ENCODE measurements at places on chromosomes 1 and 21.

- DNase-seq, result no peak
Observed at GRCh38 chr1:84913555-84913892, 20.5 kb upstream of the LPAR3 start.

- DNase-seq, result no peak
Observed at GRCh38 chr1:24207709-24208108, 20.6 kb upstream of the IFNLR1 start.

- DNase-seq, result no peak
Observed at GRCh38 chr1:51908499-51908898, 30.0 kb upstream of the NRDC start.

DNA sequence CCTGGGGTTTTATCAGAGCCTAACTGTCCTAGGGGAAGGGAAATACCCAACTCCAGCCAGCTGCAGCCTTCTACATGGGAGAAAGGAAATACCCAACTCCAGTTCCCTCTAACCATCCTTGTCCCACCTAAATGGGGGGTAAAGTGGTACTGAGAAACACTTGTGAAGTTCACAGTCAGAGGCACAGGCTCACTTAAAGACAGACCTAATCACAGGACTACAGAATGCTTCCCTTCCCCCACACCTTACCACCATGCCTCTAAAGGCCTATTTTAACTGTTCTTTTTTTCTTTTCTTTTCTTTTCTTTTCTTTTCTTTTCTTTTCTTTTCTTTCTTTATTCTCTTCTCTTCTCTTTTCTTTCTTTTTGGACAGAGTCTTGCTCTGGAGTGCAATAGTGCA lies 324.6 kb downstream of the SPATA17 start:
- no peak for DNase-seq

DNA sequence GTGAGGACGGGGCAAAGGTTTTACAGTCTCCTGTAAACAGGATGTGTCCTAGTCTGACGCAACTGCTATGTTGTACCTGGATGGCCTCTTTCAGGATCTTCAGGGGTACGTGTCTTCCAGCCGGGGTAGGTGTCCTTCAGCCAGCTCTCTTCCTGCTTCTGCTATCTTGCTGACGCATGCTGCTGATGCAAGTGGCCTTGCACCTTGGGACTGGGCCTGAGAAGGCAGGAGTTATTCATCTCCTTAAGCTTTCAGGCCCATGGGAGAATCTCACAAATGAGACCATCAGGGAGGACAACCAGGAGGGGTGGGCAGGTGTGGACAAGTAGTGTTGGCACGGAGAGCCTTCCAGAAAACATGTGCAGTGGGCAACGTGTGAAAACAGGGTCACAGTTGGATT lies 7.9 kb upstream of the SPRR1B start:
- no peak for DNase-seq

DNA sequence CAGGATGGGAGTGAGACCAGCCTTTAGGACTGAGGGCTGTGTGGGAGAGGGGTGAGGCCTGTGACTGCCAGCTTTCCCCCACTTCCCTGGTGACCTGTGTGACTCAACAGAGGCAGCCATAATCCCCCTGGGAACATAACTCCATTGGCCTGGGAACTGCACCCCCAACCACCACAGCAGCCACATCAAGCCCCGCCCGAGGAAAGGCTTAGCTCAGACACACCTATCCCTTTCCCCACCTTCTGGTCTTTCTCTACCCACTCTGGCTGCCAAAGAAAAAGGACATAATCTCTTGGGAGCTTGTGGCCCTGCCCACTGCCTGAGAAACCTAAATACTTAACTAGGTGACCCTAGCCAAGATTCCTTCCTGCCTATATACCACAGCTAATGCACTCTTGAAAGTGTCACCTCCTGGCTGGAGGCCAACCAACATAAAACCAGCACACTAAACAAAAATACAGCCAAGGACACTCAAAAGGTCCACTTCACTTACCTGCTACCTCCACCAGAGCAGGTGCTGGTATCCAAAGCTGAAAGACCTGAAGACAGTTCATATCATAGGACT lies 406.6 kb upstream of the CAMK1G start:
- no peak for DNase-seq

DNA sequence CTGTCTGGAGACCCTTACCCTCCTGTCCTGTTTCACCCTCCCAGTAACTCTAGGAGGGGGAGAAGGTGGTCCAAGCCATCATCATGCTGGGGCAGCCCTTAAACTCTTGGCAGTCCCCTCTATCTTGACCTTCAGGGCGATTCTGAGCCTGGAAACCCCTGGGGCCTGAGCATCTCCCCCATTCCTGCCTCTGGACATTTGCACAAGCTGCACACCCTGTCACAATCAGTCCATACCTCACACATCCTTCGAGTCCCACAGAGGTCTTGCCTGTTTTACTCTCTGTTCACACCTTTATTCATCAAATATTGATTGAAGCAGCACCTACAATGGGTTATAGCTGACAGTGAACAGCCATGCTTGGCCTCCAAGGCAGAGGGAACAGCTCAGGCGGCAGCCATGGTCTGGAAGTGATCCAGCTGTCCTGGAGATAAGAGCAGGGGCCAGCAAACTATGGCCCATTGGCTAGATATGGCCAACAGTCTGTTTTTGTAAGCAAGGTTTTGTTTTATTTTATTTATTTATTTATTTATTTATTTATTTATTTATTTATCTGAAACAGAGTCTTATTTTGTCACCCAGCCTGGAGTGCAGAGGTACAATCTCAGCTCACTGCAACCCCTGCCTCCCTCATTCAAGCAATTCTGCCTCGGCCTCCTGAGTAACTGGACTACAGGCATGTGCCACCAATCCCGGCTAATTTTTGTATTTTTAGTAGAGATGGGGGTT lies 7.1 kb upstream of the FAM131C start:
- DNase-seq, result no peak

DNA sequence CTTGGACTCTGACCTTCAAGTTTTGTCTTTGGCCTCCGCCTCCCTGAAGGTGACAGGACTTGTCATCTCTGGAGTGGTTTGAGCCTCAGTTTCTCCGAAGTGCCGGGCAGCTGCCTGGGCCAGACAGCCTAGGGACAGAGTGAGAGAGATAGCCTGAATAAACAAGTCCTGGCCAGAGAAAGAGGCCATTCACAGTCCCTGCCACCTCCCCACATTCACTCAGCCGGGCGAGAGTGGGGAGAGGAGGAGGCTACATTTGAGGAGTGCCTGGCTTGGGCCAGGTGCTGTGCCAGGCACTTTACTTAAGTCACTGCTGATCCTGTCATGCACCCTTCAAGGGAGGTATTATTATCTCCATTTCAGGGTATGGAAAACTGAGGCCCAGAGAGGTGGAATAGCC lies 3.5 kb downstream of the EXTL1 start:
- DNase-seq, result no peak

- no peak for DNase-seq
Observed at GRCh38 chr1:53285969-53286760, 41.7 kb downstream of the LRP8 start.

GRCh38 chr1:225713281-225713680 lies 60.4 kb upstream of the ENAH start:
- no peak for DNase-seq

DNA sequence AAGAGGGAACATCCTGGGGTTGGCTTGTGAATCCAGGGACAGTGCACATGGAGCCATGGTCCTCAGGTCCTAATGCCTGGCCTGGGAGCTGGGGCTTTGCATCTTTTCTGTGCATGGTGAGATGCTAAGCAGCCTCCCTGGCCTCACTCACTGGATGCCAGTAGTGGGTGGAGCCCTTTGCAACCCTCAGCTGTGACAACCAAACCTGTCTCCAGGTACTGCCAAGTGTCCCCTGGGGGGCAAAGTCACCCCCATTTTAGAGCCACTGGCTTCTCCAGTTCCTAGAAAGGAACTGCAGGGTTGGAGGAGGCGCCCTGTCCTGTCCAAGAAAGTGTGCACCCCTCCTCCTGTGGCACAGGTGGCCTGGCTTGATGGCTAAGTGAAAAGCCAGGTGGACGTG lies 44.6 kb upstream of the GRIK3 start:
- DNase-seq, result no peak

- no peak for DNase-seq
Observed at GRCh38 chr1:223349241-223349640, 14.7 kb downstream of the SUSD4 start.

DNA sequence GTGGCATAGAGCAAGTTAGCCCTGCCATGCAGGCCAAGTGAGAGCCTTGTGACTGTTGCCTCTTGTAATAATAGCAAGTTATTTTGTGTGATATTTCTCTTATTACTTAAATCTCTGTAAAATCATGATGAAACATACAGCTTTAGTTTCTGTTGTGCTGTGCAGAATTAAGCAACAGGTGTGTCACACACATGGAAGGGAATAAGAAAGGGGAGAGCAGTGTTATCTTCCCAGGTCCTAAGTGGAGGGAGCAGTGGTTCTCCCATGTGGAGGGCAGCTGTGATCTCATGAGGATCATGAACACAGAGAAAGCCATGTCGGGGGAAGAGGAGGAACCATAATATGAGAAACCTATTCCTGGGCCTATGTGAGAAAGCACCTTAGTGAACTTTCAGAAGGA lies 25.2 kb upstream of the SCYL3 start:
- no peak for DNase-seq

GRCh38 chr21:29538115-29538514 lies 239.4 kb downstream of the BACH1 start:
- DNase-seq, result no peak

GRCh38 chr1:69534829-69535228 lies 32.9 kb upstream of the LRRC7 start:
- no peak for DNase-seq

GRCh38 chr1:201949491-201949890 lies 3.1 kb upstream of the LMOD1 start:
- DNase-seq, result no peak

- peak; percentile 32 for DNase-seq
Observed at GRCh38 chr1:15432324-15432723, 5.9 kb upstream of the CTRC start.

GRCh38 chr1:178768423-178768822 lies 43.4 kb downstream of the RALGPS2 start:
- peak; percentile 4 for DNase-seq

DNA sequence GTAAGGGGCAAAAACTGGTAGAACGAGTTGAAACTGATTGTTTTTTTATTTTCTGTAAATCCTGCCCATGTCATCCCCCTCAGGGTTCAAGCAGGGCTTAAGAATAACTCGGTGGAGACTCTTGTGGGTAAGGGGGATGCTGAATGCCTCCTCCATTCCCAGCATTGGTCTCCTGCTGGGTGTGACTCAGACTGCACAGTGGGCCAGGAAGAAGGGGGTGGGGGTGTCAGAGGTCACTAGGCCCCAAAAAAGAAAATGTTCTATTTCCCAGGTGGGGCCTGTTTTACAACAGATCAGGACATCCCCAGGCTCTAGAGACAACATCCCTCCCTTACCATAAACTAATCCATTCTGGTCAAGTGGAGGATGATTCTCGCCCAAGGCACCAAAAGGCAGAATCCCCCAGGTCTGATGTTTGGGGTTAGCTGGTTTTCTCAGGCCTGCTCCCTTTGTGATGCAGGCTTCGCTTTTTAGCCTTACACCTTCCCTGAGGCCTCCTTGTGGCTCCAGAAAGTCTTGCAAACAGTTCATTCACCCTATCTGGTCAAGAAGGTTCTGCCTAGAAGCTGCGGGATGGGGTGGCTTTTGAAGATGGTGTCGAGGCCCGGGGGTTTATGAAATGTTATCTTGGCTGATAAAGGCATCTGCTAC lies 10.7 kb upstream of the GRHL3 start:
- DNase-seq, result no peak

DNA sequence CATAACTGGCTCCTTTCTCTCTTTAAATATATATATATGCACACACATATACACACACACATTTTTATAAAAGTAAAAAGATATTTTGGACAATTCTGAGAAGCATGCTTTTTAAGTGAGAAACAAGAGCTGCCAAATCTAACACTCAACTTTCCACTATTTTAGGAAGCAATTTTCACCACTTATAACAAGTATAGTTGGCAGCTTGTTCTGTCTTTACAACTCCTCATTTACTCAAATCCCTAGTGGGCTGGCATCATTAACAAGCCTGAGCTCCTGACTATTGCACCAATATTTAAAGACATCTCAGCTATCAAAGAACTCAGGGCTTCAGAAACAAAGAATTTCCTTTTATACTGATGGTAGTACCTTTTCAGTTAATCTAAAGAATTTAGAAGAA lies 76.6 kb downstream of the RAB3GAP2 start:
- no peak for DNase-seq

GRCh38 chr1:195709821-195710220 lies 898.4 kb downstream of the KCNT2 start:
- DNase-seq, result no peak

GRCh38 chr1:85406081-85406480 lies 58.9 kb downstream of the DDAH1 start:
- DNase-seq, result no peak

DNA sequence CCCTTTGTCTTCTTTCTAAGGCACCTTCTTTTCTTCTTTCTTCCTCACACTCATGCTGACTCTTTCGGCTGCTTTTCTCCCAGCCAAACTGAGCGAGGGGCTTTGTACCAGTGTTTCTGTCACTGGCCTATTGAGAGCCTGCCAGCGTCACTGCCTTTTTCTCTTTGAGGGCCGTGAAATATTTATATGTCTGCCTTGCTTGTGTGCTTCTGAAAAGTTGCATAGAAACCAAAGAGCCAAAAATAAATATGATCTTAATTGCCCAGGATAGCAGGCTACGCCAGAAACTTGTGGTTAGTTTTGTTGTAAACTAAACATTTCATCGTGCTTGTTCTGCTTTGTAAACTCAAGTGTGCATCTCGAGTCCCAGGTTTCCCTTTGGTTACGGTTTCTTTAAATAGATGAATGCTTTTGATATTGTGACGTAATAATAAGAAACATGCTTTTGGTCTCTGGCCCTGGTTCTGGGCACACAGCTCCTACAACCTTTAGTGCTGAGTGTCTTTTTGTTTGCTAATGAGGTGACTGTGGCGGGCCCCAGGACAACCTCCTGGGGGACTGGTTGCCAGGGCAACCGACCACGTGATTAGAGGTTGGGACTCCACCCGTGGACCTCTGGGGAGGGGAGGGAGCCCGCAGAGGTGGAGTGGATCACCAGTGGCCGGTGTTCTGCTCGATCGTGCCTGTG lies 10.8 kb downstream of the SLC37A1 start:
- peak; percentile 74 for DNase-seq

- DNase-seq, result no peak
Observed at GRCh38 chr1:94321662-94322061, 84.3 kb upstream of the ARHGAP29 start.

- no peak for DNase-seq
Observed at GRCh38 chr1:210489491-210489890, 160.8 kb downstream of the HHAT start.

GRCh38 chr1:51875836-51876235 lies 2.7 kb downstream of the NRDC start:
- DNase-seq, result no peak

GRCh38 chr21:32641710-32642698 lies 29.8 kb upstream of the CFAP298 start:
- DNase-seq, result no peak

DNA sequence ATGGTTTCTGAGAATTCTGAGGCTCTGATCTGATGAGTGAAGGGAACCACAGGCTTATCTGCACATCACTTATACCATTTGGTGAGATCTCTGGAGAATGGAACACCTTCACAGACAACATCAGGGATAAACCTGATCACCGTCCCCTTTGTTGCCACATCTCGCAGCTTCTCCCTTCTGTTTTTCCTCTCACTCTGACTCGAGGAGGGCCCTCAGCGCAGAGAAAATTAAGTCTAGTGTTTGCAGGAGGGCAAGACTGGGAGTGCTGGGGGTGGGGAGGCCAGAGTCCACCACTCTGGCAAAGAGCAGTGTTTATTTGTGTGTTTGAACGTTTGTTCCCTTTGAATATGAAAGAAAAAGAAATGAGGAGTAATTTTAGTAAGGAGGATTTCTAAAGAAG lies 29.0 kb upstream of the BATF3 start:
- no peak for DNase-seq
